ENCODE measurements at places on chromosomes 1 and 21.

DNA sequence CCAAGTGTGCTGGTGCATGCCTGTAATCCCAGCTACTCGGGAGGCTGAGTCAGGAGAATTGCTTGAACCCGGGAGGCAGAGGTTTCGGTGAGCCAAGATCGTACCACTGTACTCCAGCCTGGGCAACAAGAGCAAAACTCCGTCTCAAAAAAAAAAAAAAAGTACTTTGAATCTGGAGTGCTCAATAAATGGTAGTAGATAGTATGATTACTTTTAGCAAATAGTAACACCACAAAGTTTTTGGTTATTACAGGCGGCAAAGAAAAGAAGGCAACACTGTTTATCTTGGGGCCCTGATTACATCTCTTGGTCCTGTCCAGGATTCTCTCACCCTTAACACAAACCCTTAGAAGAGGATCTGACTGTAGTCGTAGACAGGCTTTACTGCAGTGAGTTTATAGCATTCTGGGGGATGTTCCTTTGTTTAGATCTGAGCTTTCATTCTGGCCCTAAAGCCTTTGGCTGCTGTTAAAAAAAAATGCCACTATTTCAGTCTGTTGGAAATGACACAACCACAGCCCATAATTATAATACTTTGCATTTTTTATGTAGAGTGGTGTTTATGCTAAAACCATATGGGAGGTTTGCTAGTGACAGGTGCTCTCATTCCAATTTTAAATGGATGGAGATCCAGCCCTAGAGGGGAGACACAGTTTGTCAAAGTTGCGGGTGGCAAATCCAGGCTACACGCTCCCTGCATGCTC is 79.7 kb upstream of the SLC2A1 start:
- DNase-seq = no peak

- DNase-seq = no peak
Measured at GRCh38 chr1:206143537-206144172, 26.5 kb upstream of the AVPR1B start.

GRCh38 chr1:66350001-66350547 is 183.9 kb upstream of the SGIP1 start:
- DNase-seq = peak; percentile 37

DNA sequence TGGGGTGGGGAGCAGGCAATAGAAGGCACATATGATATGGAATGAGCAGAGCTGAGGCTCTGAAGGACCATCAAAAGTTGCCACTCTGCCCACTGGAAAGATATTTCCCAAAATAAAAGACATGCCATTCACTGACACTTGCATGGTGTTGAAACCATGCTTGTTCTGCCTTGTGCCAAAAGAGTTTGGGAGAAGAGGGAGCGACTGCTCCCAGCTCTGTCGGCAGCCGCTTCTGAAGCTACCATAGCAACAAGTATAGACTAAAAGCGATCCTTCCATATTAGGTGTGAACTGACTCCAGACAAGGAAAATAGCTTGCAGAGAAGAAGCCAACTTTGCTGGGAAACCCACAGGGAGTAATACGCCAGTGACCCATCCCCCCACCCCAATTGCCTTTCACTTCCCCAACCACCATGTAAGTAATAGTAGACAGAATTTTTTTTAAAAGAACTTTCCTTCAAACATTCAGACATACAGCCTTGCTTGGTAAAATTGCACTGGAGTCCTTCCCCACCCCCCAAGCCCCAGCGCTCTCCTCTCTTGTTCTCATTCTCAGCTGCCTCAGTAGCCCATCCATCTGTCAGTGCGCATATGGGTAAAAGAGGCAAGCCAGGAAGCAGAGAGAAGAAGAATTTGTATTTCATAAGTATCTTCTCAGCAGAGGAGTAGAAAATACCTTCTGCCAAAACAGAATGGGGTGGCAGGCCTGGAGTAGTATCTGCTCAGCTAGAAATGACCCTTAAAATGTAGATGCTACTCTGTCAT is 263.7 kb downstream of the OMA1 start:
- DNase-seq = no peak

GRCh38 chr1:83999316-83999819 is 436 bp upstream of the TTLL7 start:
- DNase-seq = no peak

DNA sequence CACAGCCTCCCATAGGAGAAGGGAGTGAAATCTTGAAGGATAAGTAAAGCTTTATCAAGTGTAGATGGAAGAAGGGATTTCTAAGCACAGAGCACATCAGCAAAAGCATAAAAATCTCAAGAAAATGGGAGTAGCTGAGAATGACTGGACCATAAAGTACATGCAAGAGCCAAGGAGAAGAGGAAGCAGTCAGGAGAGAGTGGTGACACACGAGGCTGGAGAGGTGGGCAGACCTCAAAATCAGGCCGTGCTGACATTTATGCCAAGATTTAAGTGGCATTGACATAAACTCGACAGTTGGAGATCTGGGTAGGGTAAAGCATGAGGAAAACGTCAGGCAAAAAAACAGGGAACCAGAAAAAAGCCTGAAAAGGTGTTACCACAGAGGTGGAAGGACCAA is 62.3 kb downstream of the GFI1 start:
- DNase-seq = no peak

- no peak for DNase-seq
Measured at GRCh38 chr1:169367096-169367685, 406 bp downstream of the NME7 start.

DNA sequence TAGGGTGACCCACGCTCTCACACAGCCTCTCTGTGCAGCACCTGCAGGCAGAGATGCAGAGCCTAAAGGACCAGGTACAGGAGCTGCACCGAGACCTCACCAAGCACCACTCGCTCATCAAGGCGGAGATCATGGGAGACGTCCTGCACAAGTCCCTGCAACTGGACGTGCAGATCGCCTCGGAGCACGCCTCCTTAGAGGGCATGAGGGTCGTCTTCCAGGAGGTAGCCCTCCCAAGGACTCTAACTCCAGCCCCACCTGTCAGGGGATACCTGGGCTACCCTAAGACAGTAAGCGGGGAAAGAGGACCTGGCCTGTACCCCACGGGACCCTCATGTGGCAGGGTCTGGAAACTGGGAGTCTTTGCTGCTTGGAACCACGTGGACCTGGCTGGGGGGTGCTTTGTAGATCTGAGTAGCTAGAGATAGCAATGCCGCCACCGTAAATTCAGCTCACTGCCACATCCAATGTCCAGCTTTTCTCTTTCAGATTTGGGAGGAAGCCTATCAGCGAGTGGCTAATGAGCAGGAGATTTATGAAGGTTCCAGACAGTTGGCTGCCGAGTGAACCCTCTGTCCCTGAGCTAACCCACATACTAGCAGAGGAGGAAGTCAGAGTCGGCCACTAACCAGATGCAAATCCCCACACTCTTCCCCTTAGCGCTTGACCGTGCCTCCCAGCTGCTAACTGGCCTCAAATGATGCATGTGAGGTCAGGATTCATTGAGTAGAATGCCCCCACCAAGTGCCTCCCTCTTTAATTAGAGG is 6.5 kb downstream of the RNF207 start:
- DNase-seq = no peak

- no peak for DNase-seq
Measured at GRCh38 chr1:12359359-12360133, 129.7 kb downstream of the VPS13D start.

DNA sequence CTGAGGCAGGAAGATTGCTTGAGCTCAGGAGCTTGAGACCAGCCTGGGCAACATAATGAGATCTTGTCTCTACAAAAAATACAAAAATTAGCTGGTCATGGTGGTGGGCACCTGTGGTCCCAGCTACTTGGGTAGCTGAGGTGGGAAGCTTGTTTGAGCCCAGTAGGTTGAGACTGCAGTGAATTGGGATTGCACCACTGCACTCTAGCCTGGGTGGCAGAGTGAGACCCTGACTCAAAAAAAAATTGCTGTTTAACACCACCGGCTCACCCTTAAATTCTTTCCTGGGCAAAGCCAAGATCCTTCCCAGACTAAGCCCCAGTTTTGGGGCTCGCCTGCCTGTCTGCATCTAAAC is 6.6 kb upstream of the NSUN4 start:
- DNase-seq = no peak

DNA sequence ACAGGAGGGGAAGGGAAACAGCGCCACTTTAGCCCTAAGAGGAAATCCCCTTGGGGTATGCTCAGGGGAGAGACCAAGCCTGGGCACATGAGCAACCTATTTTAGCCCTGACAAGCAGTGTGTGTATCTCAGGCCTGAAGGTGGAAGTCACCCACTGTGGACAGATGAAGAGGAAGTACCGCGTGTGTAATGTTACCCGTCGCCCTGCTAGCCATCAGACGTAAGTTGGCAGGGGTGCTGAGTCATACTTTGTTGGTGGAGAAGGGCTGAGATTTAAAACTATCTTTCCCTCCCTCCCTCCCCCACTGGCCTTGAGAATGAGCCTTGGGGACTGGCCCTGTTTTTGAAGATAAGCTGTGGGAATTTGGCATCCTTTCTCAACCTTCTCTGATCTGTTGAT is 11.2 kb downstream of the AGO1 start:
- no peak for DNase-seq

DNA sequence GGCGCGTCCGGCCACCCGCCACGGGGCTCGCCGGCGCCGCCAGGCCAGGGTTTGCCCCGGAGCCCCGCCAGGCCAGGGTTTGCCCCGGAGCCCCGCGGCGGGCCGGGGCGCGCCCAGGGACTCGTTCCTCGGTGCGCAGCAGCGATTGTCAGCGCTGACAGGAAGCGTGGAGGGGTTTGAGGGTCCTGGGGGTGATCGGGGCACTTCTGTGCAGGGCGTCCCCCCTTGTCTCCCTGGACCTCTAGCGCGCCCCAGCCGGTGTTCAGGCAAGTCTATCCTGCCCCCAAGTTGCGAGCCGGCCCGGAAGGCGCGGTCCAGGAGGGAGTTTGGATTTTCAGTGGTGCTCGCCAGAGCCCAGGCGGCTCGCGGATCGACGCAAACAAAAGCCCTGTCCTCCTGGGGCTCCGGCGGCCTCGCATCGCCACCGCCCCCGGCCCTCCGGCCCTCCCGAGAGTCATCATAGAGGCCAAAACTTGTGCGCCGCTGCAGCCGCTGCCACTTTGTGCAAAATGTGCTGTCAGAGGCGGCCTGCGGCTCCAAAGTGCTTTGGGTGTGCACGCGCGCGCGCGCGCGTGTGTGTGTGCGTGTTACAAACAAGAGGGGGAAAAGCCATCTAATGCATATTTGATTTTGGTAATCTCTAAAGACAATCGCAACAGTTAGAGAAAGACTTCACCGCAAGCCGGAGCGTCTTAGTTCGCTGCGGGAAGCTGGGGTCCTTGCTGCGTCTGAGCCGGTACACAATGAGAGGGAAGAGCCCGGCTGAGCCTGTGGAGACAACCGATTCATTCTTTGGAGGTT is 1.0 kb downstream of the ROR1 start:
- no peak for DNase-seq

DNA sequence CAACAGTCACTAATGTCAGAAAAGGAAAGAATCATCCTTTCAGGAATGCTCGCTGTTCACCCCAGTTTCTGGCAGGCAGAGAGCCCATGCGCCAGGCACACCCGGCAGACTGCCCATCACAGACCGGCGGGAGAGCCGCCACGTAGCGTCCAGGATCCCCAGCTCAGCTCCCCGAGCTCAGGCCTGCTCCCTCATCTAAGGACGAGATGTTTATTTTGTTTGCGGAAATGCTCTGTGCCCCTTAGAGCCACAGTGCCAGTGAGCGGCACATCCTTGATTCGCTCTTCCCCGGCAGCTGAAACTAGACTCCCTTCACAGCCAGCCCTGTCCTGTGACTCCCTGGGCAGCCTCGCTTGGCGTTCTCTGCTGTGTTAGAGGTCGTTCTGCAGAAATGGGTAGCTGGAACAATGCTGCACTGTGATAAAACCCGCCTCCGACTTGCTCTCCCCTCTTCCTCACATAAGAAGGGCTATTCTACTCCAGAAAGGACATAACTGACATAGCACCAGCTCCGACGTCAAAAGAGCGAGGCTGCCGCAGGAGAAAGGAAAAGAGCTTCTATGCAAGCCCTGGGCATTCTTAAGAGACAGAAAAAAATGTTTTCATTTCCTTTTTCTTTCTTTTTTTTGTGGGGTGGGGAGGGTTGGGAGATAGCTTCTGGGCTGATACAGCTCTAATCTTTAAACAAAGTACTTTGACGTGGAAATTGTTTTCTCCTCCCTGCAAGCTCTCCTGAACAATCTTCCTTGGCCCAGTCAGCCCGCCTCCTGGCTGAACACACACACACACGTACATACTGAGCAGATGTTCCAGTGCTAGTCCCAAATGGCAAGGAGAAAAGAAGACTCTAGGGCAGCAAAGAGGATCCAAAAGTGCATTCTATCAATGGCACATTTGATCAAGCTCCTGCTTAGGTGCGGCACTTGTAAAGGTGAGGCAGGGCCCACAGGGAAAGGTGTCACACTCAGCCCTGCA is 37.2 kb downstream of the MRAP start:
- DNase-seq = no peak

GRCh38 chr1:1231400-1232207 is at the start of gene SDF4:
TSS of gene SDF4 (minus strand) at chr1:1232001. CDS start at chr1:1228772, 3,229 bp downstream.
- DNase-seq = peak; percentile 94

- DNase-seq = no peak
Measured at GRCh38 chr1:31585736-31586365, 9.5 kb downstream of the TINAGL1 start.
